EL (cell line): ENCODE measurements at places on chromosomes 7 and 10.
A peak's percentile ranks its signal among the peaks of the same experiment; 100 is the strongest.

DNA sequence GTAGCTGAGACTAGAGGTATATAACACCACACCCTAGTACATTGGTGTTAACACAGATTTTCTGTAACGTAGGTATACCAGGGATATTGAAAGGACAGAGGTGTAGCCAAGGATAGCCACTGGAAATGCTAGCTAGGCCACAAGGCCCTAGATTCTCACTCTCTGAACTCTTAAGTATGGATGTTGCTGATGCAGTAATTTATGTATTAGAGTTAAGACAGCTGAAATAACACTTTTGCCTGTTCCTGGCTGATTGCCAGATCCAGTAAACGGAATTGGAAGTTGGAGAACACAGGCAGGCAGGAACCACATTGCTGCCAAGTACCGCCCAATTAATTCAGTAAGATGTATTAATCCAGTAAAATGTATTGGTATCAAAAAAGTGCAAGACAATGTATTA, 1.8 kb downstream of the CALU start:
- DNase-seq = peak; percentile 47

- no peak for DNase-seq
These were observed 26.9 kb downstream of the ADCY1 start for GRCh38 chr7:45601094-45601493.

DNA sequence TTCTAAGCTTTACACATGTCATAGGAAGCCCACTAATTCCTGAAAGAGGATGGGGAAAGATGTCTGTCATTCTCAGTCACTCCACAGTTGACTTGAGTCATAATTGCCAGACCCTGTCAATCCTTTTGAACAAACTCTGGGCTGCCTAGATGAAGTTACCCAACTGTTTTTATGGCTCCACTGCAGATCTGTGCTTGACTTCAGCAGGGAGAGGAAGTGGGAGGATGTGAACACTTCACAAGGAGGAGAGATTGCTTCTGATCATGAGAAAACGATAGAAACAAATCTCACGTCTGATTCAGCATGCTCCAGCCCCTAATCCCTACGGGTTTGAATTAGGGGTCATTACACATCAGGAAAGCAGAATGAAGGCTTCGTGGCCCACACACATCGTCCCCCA, 596.6 kb upstream of the CELF2 start:
- no peak for DNase-seq

GRCh38 chr7:142445019-142445686, 187.3 kb upstream of the PRSS58 start:
- DNase-seq = no peak

DNA sequence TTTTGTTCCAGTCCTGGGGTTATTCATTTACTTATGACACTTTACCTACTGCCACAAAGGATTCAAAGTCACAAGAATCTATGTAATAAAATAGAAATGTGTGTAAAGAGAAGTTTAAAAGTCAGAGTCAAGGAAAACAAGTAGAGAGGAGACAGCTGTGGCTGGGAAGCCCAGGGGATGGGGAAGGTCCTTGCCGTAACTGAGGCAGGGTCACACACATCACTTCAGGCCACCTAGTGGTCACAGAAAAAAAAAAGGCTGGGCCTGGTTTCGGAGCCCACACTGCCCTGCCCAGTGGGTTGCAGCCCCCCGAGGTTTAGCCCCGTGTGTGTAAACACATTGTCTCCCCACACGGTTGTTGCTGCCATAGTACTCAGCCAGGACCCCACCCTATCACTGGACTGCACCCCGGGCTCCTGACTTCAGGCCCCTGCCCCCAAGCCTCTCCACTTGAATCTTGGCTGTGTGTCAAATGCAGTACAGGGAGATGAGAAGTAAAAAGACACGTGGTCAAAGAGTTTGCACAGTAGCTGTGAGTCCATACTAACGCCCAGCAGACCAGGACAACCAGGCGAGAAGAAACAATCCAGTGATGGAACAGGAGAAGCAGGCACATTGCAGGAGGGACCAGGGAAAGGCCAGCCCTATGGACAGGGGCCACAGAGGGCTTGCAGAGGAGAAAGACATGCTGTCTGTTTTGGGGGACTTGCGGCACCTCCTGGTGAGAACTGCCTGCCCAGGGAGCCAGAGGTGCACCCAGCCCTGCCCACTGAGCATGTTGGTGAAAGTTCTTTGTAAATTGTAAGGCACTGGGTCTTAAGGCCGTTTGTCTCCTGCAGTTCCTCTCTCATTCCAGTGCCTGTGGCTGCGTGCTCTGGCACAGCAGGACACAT, 91.4 kb upstream of the MACROH2A2 start:
- no peak for DNase-seq

DNA sequence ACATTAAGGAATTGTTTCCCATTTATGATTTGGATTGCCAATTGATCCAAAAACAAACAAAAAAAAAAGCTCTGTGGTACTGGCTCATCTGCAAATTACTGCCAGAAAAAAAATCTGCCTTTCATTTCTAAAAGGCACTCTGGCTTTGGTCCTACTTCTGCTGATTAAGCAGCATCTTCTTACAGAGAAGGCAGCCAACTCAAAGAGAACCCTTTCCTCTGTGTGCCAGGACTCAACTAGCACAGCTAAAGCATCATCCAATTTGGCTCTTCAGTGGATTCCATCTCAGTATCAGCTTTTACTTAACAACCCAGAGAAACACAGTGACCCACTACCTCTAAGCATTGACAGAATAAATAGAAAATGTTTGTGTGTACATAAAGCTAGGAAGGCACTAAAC, 80.6 kb downstream of the GSAP start:
- DNase-seq = no peak

GRCh38 chr10:74738985-74739567, 87.3 kb upstream of the KAT6B start:
- no peak for DNase-seq

DNA sequence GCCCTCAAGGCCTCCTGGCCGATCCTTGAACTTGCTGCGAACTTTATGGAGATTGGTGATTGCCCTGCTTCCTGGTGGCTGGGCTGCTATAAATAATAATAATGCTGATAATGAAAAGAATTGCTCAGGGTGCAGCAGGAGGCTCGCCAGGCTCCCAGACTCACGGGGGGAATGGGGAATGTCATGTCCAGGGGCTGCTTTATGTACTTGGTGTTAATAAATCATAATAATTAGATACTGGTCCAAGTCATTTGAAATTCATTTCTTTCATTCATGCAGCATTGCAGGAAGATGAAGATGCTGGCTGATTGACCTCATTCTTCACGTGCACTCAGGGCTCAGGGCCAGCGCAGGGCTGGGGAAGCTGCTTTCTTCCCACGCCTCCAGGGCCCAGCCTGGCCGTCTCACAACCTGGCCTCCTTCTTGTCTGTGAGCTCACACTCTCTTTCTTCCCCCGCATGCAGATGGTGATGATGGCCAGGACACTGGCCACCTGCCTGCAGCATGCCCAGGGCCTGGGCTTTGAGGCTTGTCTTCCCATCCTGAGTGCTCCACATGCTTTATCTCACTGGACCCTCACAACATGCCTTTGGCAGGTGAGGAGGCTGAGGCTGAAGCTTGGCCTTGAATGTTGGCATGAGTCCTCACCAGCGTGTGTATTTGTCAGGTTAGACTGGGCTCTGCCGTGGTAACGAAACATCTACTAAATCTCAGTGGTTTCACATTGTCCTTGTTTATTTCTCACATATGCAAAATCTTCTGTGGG, 138.4 kb upstream of the TNS3 start:
- peak; percentile 42 for DNase-seq

- DNase-seq = no peak
These were observed 9.4 kb upstream of the HILPDA start for GRCh38 chr7:128446306-128446705.

DNA sequence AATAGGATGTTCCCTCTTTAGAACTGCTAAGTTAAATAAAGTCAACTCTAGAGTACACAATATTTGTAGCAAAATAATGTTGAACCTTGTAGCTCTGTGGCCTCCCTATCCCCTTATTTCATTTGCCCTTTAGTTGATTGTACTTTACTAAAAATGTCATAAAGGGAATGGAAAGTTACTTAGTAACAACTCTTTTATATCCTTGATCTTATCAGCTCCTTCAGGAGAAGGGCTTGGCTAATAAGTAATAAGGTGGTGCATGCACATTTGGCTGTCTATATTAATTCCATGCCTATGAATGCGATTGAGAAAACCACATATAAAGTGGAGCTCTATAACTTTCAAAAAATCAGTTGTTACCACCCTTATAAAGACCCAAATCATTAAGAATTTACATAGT, 41.5 kb upstream of the GATA3 start:
- DNase-seq = no peak

DNA sequence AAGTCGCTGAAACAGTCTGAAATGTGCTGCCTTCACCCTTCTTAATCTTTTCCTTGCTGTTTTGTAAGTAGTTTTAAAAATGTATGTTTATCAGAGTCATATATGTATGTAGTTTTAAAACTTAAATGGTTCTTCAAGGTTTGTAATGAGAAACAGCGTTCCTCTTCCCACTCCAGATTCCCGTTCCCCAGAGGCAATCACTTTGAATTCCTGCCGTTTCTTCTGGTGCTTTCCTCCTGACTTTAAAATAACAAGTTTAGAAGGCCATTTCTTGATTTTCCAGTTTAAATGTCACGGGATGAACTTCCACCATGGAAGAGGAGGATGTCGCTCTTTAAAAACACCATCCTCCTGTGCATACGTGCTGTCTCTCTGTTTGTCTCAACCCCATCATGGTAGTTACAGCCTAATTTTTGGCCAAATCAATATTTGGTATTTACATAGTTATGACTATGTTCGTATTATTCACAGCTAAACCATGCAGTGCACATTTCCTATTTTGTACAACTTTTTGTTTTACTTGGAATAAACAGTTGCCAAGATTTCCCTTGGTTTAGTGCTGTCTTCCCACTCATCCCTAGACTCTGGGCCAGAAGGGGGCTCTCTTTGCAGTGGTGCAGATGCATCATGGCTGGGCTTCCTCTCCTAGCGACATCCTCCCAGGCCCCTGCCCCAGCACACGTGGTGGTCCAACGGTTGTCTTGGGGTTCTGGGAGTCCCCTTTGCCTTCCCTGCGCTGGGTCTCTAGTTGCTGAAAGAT, 151.4 kb downstream of the PTPN20 start:
- DNase-seq = no peak

- DNase-seq = no peak
These were observed 2.6 kb upstream of the DLX6 start for GRCh38 chr7:97002555-97003261.

DNA sequence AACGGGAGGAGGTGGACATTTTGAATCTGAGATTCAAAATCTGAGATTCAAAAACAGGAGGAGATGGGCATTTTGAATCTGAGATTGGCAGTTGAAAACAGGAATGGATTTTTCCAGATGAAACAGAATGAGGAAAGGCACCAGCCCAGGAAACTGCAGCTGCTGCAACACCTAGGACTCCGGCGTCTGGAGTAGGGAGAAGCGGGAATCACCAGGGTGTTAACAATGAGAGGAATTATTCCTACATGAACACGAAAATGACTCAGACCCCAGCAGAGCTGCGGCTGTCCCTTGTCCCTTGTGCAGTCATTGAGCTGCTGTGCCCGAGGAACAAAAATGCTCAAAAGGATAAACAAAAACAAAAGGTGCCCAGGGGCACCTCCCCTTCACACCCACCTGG, 59.9 kb upstream of the KAT6B start:
- DNase-seq = no peak

DNA sequence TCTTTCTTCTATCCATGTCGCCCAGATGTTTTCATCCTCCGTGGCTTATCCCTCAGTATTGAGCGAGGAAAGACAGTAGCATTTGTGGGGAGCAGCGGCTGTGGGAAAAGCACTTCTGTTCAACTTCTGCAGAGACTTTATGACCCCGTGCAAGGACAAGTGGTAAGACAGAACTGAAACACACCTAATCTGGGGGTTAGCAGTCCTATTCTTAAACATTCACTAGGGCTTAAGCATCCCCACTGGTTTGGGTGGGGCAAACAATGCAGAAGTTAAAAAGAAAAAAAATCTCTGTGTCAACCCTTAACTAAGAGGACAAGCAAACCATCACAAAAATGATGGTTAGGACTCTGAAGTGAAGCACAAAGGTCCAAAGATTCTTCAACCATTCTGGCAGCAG, 43.8 kb downstream of the SP8 start:
- DNase-seq = no peak

DNA sequence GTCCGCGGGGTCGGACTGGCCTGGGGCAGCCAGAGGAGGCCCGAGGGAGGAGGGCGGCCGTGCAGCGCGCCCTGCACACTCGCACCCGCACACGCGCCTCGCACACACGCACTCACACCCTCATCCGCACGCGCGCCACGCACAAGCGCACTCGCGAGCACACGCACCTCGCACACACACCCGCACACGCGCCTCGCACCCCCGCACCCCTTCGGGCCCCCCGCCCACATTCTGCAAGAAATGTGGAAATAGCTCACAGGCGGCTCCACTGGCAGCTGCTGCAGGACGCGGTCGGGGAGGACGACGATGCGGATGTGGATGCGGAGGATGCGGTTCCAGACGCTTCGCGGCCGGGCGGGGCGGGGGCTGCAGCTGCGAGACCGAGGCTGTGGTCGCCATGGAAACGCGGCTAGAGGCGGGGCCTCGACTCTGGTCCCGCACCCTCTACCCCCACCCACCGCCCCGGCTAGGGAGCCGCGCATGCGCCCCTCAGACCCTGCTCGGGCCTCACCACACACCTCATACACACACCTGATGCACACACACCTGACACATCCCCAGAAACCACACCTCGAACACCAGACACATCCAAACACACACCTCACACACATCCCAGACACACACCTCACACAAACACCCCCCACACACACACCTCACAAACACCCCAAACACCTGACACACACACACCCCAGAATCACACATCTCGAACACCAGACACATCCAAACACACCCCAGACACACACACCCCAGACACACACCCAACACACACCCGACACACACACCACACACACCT, at the start of gene CALY:
CALY (minus strand) TSS at position 320 of the 793 bp plus-strand sequence. CDS start 7,907 bp downstream, outside the sequence.
- DNase-seq = no peak

- no peak for DNase-seq
These were observed 22.2 kb upstream of the RHEB start for GRCh38 chr7:151541709-151542499.

GRCh38 chr7:876972-877311, 588 bp downstream of the GET4 start:
- DNase-seq = peak; percentile 55
